Hippocampal formation (tissue), 2 donors: ENCODE measurements at places on chromosomes 12 and 14.
A peak's percentile ranks its signal among the peaks of the same experiment; 100 is the strongest.

DNA sequence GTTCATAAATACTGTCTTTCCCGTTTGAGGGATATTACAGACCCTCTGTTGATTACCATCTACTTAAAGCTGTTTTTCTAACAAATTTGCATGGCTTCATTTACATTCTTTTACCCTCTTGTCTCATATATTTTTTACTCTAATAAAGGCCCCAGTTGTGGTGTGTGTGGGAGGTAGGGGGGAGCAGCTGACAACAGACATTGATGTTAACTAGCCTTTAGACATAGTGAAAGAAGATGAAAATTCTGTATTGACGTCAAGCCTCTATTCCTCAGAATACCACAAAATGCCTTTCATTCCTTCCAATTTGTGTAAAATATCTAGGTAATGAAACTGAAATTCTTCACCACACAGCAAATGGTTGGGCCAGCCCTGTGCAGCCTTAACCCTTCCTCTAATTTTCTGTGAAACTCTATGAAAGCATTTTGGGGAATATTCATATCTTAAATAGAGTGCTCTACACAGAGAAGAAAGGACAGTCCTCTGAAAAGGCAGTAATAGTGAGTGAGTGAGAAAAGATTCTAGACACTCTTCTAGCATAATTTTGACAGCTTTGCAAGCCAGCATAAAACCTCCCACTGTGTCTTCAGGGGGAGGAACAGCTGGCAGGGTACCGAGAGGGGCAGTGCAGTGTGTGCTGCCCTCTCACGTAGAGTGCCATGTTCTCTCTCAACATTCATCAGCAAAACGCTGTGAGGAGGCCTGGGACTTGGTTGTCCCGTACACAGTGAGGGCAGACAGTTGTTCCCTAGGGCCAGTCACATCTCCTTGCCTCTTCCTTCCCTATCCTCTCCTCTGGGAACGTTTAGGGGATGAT is 20.1 kb upstream of the CERS5 start:
- no peak for DNase-seq

GRCh38 chr12:81644503-81644902 is 114.6 kb downstream of the PPFIA2 start:
- no peak for DNase-seq

DNA sequence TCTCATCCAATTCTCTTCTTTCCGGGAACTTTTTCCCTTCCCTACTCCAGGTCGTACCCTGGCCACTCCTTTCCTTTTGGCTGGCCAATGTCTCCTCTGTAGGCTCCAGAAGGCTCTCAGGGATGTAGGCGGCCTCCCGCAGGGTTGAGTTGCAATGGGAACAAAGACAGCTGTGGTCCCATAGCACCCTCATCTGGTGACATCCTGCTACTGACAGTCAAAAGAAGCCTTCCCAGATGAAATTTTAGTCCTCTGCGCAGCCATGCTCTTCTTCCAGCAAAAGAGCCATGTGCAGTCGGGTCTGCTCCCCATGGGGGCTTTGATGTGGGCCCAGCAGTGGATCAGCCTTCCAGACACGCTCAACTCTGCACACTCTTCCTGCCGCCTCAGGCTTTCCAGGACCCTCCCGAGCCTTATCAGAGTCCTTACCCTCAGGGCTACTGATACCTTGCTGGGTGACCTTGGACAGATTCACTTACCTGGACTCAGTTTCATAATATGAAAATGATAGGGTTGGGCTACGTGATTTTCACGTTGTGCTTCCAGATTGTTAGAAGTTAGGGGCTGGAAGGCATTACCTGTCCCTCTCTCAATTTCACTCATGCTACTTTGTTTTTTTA is 5.5 kb upstream of the CELA1 start:
- DNase-seq, result peak; percentile 52

DNA sequence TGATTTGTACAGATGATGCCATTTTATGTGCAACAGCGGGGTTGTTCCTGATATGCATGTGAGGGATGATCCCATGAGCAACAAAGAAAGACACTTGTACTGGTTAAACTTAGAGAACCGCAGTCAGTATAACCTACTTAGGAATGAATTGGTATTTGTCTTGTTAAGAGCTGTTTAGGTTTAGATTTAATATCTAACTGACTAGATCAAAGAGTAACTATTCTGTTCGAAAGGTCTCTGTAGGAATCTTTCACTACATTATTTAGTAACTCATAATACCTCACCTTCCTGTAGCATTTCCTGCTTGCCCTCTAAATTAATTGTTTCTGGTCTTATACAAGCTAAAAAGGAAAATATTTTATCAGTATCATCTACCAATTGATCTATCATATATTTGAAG is 350.4 kb downstream of the TRHDE start:
- DNase-seq, result no peak

DNA sequence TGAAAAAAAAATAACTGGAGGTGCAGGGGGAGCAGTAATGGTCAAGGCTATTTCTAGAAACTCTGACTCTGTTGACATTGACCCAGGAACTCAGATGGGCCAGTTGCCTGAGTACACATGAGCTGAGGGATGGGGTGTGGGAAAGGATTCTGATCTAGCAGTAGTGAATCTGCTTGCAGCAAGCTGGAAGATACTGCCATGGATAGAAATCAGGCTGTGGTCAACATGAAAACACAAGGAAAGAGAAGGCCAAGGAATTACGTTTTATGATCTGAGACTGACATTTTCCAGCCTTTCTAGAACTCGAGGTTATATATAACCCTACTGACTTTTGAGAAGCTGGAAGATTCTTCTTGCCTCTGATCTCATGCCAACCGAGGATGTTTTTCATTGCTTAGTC is 90.0 kb downstream of the ANO6 start:
- DNase-seq, result no peak

- DNase-seq, result no peak
Measured at GRCh38 chr14:39382463-39382862, 49.8 kb downstream of the FBXO33 start.

GRCh38 chr14:22122829-22123560 is 449.4 kb upstream of the OR4E1 start:
- DNase-seq, result no peak

GRCh38 chr12:124097701-124098100 is 124.7 kb downstream of the ZNF664 start:
- no peak for DNase-seq

DNA sequence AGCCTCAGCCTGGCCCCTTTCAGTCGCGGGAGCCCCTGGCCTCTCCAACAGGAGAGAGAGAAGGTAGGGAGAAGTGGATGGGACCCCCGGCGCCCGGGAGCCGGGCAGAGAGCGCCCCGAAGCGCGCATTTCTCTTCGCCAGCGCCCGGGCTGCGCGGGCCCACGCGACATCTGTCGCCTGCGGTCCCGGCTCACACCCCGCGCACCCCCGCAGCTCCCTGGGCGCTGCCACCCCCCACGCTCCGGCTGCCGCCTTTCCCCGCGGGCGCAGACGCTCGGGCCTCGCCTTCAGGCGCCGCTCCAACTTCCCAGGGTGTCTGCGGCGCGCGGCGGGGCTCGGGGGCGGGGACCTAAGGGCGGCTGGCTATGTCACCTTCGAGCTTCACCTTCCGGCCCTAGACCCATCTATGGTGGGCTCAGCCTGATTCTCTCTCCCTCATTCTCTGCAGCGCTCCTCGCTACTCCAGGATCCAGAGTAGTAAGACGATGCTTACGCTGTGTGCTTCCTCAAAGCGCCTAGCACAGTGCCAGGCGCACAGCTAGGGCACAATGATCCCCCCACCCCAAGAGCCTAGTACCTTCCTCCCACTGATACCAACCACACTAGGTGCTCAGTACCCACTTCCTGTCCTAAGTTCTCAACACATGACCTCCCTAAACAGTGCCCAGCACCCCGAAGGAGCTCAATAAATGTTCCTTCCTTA is 1.6 kb downstream of the HRK start:
- no peak for DNase-seq

DNA sequence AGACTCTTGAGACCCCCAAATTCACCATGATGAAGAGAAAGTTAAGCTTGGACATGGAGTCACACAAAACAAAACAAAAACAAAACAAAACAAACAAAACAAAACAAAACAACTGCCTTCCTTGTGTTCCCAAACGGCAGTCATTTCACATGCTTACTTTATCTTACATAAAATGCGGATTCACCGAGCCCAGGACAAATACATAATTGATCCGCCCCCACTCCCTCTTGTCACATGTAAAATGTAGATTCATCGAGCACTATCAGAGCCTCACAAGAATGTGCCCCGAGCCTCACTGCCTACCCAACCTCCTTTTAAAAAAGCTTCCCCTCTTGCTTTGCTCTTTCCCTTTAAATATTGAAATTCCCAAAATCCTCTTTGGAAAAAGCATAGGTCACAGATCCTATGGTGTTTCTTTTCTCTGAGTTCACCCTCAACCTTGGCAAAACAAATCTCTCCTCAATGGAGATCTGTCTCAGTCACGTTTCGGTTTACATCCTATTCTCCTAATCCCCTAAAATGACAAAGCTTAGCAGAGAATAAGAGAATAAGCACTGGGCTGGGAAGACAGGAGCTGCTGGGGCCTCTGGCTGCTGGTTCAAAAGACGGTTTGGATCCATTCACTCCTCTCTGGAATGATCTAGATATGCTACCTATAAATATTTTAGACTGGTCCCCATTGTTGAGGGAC is 83.7 kb downstream of the NINJ2 start:
- DNase-seq, result no peak

DNA sequence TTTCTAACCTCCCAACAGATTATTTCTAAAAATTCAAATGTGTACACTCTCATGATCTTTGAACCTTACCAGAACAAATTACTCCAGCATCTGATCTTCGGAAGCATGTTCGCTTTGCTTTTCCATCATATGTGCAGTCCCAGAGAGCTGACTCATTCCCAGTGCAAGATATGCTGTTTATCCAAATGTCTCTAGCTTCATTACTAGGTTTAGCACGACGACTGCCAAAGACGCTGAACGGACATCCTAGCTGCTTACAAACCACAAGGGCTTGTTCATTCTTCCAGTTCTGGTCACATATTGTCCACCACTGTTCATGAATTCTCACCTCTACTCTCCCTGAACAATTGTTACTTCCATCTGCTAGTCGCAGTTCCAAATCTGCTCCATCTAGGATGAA is 40.5 kb downstream of the CD163L1 start:
- no peak for DNase-seq

DNA sequence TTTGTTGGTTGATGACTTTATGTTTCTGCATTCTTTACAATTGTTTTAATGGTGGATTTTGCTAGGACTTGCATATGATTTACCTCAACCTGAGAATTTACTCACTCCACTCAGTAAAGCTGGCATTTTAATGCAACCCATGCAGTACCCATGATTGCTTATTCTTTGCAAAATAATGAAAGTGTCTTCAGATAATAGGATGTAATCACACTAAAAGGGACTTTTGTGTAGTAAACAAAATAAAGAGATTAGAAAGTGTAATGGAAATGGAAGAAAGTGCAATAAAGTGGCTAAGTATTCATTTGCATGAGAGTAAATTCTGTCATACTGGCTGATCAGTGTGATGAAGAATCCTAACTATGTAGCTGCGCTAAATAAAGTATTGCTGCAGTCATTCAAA is 87.6 kb upstream of the NOVA1 start:
- DNase-seq, result no peak

DNA sequence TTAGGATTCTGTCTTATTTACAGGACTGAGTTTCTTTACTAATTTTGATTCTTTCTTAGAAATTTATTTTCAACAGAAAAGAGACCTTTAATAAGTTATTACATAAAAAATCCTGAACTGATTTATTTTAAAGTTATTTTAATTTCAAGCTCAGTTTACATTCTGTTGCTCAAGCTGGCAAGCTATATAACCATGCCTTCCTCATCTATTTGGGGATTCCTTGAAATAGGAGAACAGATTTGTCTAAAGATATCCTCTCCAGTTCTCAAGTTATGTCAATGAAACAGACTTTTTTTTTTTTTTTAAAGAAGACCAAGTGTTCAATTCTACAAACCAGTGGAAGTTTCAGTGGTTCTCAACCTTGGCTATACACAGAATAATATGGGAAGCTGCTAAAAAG is 103.3 kb upstream of the TRHDE start:
- DNase-seq, result peak; percentile 9

- DNase-seq, result no peak
Measured at GRCh38 chr12:2958432-2959191, 585 bp upstream of the TEAD4 start.

GRCh38 chr14:92928258-92928629 is 5.3 kb downstream of the CHGA start:
- DNase-seq, result no peak

DNA sequence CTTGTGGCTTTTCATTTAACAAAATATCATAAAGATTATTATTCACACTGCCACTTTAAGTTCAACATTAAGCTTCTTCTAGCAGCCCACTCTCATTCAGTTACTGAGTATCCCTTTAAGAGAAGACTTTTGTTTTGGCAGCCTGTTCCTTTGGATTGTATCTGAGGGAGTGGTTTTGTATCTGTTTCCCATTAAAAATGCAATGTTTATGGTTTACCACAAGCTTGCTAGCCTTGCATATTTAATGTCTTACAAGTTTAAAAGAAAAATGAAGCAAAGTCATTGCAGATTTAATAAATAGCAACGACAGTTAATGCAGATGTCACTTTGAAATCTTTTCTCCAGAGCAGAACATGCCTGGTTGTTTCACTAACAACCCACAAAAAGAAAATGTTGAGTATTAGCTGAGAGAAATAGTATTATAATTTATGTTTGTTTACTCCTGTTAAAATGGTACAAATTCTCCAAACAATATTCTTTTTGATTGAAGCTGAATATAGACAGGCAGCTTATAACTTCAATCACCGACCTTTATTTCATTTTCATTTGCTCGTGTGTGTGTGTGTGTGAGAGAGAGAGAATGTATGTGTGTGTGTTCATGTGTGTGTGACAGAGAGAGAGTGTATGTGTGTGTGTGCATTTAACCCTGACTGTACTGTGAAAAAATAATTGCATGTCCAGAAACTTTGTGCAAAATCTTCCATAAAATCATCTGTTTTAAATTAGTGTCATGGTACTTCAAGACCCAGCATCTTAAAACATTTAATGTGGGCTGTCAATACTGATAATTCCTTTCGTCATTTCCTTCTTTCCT is 1.8 kb downstream of the DCN start:
- no peak for DNase-seq

DNA sequence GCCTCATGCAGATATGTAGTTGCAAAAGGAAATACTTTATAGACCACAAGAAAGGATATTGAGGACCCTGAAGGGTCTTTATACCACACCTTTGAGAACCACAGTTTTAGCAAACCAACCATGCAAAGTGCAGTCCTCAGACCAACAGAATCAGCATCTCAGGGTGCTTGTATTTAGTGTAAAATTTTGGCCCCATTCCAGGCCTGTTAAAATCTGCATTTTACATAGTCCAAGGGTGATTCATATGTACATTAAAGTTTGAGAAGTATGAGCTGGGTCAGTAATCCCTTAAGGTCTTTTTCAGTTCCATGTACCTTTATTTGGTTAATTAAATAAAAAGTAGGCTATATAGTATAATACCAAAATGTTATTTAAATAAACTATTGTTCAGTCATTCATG is 91.2 kb downstream of the WNK1 start:
- no peak for DNase-seq

DNA sequence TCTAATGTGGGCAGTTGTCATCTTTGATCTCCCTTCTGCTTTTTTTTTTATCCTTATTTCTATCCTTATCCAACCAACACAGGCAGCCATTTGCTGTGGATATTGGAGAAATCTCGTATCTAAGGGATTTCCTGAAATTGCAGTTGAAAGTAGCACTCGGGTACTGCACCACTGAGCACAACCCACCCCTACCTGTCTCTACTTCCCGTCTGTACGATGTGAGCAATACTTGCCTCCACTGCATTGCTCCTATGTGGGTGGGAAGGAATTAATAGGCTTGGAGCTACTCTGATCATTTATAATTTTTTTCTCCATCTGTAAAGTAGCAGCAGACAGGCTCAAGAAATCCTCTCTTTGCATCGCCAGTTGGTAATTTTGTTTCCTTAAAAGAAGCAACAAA is 300.4 kb downstream of the SNAPC1 start:
- no peak for DNase-seq
